Myocyte (in vitro differentiated cells): ENCODE measurements at places on chromosomes 12 and 14.
A peak's percentile ranks its signal among the peaks of the same experiment; 100 is the strongest.

- no peak for DNase-seq
Observed at GRCh38 chr12:44960856-44961255, 84.7 kb upstream of the NELL2 start.

- DNase-seq: no peak
Observed at GRCh38 chr12:102960766-102961465, 3.4 kb downstream of the ASCL1 start.

GRCh38 chr12:118549510-118549980 lies 173.2 kb downstream of the SUDS3 start:
- no peak for DNase-seq

- DNase-seq: peak; percentile 53
Observed at GRCh38 chr14:75098682-75099081, 28.2 kb downstream of the NEK9 start.

- DNase-seq: peak; percentile 41
Observed at GRCh38 chr14:24430682-24431568, 1.2 kb downstream of the KHNYN start.

GRCh38 chr14:75049731-75050201 lies 1.5 kb downstream of the MLH3 start:
- no peak for DNase-seq

GRCh38 chr12:131869871-131870418 lies 24.5 kb upstream of the ULK1 start:
- peak; percentile 36 for DNase-seq

DNA sequence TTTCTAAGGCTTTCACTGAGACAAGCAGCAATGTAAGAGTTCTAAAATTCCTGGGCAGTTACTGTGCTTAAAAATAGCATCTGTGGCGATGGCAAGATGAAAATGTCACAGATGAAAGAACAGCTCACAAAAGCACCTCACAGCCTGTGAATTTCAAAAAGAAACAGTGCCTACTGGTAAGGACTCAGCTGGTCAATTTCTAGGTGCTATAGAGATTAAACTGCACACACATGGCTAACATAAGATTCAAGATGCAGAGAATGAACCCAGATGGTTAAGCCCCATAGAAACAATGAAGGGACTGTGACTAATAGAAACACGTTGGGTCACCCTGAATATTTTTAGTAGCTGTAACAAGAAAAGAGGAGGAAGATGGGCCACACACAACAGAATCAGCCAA lies 12.0 kb upstream of the IL26 start:
- peak; percentile 47 for DNase-seq

- DNase-seq: peak; percentile 58
Observed at GRCh38 chr12:57110104-57111030, 795 bp downstream of the STAT6 start.

- DNase-seq: no peak
Observed at GRCh38 chr14:32330351-32331111, 1.4 kb downstream of the AKAP6 start.
